ENCODE measurements at places on chromosomes 2 and 18. TPM values are rescaled to one million over a fixed set of nuclear protein-coding genes. Genes with fewer than 3 reads are reported as not detected.

The DNAH6 gene
- total RNA-seq: 0.15 TPM

The ALPI gene
- total RNA-seq: not detected

The STPG4 gene
- total RNA-seq: 1.4 TPM

The ITPRIPL1 gene
- 3.1 TPM for total RNA-seq

The KIF1A gene
- 2.2 TPM for total RNA-seq

The QPCT gene
- total RNA-seq: 33.4 TPM

DNA sequence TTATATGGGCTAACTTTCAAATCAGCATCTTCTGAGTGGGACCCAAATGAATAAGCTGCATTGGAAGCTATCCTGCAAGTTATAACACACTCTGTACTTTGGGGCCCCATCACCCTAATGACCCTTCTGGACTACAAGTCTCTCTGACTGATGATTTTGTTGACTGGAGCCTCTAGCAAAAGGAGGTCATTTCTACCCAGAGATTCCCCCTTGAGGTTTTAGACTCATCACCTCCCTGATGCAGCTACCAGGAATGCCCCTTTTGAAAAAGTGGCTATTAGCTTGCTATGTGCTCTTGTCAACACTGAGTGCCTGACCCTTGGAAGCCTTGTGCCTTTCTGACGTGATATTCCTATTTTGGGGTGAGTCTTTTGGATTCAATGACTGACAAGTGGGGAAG lies 54.5 kb upstream of the NEMP2 start:
- no peak for DNase-seq

GRCh38 chr2:23706613-23707078 lies 220.3 kb downstream of the ATAD2B start:
- no peak for DNase-seq

GRCh38 chr2:136238286-136239078 lies 120.5 kb upstream of the CXCR4 start:
- no peak for DNase-seq

- no peak for DNase-seq
Observed at GRCh38 chr2:193690572-193690971, 1495.8 kb upstream of the TMEFF2 start.

Measured in lower leg skin (tissue), 4 donors.